ENCODE measurements at places on chromosomes 6 and 20.

DNA sequence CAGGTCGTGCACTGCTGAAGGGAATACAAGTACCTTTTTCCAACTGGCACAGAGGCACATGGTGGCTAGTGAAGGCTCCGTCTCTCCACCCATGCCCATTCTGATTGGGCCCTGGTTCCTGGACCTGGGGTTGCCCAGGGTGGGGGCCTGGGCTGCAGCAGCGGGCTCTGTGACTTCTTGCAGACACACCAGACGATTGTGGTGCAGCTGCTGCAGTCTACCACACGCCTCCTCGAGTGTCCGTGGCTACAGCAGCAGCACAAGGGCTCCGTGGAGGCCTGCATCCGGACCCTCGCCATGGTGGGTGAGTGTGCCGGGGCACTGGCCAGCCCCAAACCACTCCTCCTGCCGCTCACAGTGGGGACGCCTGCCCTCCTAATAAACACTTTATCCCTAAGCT lies 29.2 kb downstream of the UQCC2 start:
- DNase-seq: no peak

GRCh38 chr6:88662163-88662580 lies 301.2 kb downstream of the RNGTT start:
- no peak for DNase-seq

GRCh38 chr20:23049201-23050075 lies at the start of gene THBD:
Gene THBD (minus strand): TSS chr20:23049672. CDS start chr20:23049504, 168 bp downstream.
- DNase-seq: peak; percentile 41

GRCh38 chr6:135163440-135163738 lies 17.7 kb upstream of the MYB start:
- DNase-seq: no peak

DNA sequence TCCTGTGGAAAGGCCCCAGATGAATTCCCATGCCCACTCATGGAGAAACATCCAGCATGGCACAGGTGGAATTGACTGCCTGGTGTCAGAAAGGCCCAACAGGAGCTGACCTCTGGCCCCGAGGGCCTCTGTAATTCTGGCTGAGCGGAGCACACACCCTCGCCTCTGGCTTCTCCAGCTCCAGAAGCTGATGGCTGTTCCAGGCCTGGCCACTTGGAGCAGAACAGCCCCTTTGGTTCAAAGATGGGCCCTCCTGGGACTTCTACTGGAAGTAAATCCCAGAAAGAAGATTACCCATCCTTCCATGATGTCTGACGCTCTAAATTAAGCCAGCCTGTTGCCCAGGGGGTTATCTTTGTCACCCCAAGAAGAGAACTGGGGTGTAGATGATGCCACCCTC lies 275.1 kb upstream of the CDH4 start:
- DNase-seq: no peak

DNA sequence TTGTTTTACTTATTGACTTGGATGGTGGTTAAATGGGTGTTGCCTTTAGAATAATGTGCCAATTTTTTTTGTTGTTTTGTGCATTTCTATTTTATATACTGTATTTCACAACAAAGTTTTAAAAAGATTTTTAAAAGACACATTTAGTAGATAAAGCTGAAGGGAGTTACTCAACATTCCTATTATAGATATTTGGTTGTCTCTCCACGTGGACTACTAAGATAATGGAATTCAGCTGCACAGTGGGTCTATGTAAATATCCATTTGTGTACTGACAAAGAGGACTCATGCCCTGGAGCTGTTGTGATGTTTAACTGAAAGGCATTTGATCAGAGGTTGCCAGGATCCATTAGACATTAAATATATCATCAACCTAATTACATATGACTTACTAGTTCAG lies 23.2 kb upstream of the FAM135A start:
- no peak for DNase-seq

- DNase-seq: no peak
These were observed 19.7 kb upstream of the HLA-DRB1 start for GRCh38 chr6:32609391-32609730.

- DNase-seq: peak; percentile 29
These were observed 12.0 kb upstream of the TRMT11 start for GRCh38 chr6:125974214-125974866.

- peak; percentile 42 for DNase-seq
These were observed 75.4 kb upstream of the ECI2 start for GRCh38 chr6:4210629-4211419.

GRCh38 chr6:13447949-13448724 lies 39.3 kb downstream of the GFOD1 start:
- no peak for DNase-seq

- DNase-seq: no peak
These were observed 99.5 kb upstream of the IYD start for GRCh38 chr6:150269130-150269856.

DNA sequence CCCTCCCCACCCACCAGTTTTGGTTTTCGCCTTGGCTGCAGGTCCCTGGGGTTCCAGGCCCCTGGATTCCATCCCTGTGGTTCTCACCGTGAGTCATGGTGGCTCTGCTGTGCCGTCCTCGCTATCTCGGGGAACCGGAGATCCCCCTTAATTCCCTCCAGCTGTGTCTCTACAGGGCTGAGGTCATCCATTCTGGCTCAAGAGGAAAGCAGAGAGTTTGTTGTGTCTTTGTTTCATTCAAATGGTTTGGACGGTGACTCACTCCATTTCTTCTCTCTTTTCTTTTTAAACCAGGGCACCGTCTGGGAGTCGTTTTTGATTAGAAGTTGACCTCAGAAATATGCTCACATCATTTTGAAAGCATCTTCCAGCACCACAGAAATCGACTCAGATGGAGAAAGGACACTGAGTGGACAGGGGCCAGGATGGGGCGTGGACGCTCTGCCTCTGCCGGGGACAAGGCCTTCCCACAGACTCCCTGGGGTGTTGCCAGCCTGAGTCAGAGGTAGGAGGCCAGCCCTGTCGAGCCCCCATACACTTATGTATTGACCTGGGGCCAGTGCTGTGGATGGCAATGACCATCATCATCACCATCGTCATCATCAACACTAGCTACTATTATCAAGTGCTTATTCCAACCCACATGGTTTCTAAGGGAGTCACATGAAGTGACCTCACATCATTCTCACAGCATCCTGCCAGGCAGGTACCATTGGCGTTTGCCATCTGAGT lies 176.2 kb downstream of the NFATC2 start:
- no peak for DNase-seq

DNA sequence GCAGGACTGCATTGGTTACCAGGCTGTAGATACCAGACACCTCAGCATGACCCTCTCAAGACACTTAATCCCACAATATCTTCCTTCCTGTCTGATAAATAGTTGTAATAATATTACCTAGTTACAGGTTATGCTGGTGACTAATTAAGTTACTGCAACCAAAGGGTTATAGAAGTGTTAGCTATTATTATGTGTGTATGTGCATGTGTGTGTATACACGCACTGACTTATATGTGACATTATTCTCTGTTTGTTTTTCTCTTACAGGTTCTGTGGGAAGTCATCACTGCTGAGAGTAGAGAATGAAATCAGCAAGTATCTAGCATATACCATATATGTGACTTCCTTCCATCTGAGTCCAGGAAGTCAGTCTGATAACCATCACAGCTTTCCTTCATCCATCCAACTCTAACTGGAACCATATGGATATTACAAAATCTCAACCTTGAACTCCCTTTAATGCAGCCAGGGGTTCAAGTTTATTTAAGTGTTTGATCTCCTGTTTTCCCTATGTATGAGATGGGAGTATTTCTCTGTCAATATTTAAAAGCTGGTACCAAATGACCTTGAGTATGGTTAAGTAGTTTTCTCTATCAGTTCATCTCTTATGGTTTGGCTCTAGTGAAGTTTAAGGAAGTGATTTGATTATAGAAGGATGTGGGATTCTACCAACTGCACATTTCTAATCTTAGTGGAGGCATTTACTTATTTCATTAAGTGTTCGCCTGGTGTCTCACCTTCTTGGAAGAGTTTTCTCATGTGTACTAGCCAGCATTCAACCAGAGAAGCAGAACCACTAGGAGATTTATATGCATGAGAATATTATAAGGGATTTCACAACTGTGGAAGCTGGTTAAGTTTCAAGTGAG lies 313.2 kb downstream of the HIVEP2 start:
- DNase-seq: no peak

DNA sequence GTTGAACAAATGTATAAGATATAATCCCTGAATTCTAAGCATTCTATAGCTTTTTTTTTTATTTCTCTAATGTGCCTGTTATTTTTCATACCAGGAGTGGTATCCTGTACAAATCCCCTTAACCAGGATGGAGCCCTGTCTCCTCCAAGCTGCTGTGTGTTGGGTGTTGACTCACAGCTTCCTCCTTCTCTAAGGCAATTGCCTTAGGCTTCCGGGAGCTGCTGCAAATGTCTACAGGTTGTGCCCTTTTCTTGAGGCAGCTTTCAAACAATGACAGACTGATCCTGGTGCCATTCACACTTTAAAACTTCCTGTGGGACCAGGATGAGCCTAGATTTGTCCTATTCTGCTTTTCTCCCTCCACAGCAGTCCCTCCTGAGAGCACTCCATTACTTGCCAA lies 173.2 kb downstream of the BTBD3 start:
- DNase-seq: no peak

DNA sequence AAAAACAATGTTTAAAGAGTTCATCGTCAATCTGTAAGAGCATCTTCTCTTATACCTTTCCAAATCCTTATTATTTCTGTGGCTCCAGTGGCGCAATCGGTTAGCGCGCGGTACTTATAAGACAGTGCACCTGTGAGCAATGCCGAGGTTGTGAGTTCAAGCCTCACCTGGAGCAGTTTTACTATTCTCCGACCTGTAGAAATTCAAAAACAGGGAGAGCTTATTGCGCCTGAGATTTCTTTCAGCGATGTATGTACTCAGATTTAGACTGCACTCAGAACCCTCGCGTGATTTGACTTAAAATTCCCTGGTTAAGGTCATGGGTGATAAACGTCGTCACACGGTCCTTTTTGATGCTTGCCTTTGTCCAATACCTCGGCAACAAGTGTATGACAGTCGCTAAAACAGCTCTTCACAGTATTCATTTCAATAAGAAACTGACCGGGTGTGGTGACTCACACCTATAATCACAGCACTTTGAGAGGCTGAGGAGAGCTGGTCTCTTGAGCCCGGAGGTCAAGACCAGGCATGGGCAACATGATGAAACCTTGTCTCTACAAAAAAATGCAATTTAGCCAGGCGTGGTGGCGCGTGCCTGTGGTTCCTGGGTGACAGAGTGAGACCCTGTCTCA lies 11.9 kb downstream of the GPX5 start:
- no peak for DNase-seq

DNA sequence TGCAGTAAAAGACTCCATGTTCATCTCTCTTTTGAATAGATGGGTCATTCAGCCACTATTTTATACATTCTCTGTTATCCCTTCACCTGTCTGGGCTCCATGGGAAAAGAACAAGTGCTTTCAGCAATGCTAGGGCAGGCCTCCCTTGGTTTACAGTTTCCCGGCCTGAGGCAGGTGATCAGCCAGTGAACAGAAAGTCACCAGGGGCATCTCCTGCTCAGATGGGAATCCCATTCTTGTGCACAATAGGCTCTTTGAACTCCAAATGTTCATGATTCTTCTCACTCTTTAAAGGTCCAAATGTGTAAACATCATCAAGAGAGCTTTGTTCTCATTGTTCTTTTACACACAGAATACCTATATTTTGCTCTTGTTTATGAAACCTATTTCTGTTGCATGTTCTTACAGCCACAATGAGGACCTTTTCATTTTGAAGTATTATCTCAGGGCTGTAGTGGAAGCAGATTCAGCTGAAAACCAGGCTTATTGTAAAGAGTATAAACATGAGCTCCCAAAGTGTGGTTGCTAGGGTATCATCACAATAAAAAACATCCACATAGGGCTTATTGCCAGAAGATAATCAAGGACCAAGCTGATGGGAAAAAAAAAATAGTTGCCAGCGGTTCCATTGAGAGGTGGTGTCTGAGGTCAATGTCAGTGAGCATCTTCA lies 267.1 kb upstream of the SGK1 start:
- no peak for DNase-seq

- DNase-seq: no peak
These were observed 269.5 kb upstream of the HSF2 start for GRCh38 chr6:122130026-122130348.

- no peak for DNase-seq
These were observed 27.6 kb downstream of the TINAG start for GRCh38 chr6:54335871-54336270.

DNA sequence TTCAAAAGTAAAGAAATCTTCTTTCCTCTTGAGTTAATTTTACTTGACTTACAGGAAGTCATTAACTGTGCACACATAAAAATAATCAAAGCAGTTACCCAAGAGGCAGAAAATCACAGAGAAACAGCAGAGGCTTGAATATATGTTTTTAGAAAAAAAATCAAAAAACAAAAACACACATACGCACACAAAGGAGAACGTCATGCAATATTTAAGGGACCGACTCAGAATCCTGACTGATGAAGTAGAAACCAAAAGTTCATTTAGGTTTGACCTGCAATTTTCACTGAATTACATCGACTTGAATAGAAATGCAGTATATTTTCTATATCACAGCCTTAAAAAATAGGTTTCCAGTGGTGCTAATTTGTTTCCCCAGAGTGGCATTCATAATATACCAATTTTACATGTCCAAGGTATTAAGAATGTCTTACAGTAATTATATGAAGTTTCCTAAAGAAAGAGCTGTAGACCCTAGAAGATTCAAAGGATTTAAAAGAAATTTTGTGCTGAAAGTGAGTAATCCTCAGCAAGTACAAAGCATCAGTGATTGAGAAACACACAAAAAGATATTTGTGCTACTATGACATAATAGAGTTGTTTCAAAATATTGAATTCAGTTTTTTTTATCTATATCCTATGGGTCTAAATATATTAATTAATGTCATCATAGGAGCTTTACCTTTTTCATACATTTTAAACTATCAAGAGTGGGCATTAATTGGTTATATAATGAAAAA lies 358.5 kb upstream of the RUNX2 start:
- no peak for DNase-seq

GRCh38 chr6:54285595-54285994 lies 22.6 kb upstream of the TINAG start:
- DNase-seq: no peak

- no peak for DNase-seq
These were observed 272.2 kb upstream of the FOXQ1 start for GRCh38 chr6:1039746-1040145.

- no peak for DNase-seq
These were observed 60.2 kb upstream of the RNF144B start for GRCh38 chr6:18326980-18327379.

DNA sequence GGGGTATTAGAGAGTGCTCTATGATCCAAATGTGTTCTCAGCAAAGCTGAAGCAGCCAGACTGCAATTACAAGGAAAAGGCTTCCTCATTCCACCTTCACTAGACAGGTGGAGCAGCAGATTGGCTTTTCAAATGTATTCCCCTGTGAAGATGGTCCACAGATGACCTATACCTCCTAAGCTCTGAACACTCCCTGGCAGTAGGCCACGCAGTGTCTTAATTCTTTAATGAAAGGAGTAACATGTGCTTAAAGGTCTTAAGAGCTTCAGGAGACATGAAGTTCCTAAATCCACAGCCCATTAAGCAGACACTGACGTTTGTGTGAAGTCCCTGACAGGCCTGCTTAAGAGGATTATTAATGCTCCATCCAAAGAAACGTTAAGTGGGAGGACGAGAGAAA lies 138.9 kb upstream of the NUP153 start:
- DNase-seq: no peak

GRCh38 chr6:31690231-31691077 lies 9.6 kb upstream of the LY6G5C start:
- DNase-seq: no peak

All from frontal cortex (tissue), 4 donors.